ENCODE measurements at places on chromosomes 2 and 18.

GRCh38 chr2:241632478-241633325 is 4.3 kb downstream of the THAP4 start:
- no peak for DNase-seq

GRCh38 chr2:191451116-191451515 is 205.9 kb downstream of the MYO1B start:
- no peak for DNase-seq

GRCh38 chr2:197711578-197711977 is 6.4 kb downstream of the MARS2 start:
- DNase-seq: no peak

- no peak for DNase-seq
Observed at GRCh38 chr18:13280070-13280795, 61.7 kb downstream of the LDLRAD4 start.

- DNase-seq: no peak
Observed at GRCh38 chr2:95356821-95357700, 45.4 kb upstream of the FAHD2A start.

- DNase-seq: no peak
Observed at GRCh38 chr2:38260972-38261371, 116.1 kb downstream of the ATL2 start.

- no peak for DNase-seq
Observed at GRCh38 chr2:55961318-55961911, 37.8 kb upstream of the EFEMP1 start.

DNA sequence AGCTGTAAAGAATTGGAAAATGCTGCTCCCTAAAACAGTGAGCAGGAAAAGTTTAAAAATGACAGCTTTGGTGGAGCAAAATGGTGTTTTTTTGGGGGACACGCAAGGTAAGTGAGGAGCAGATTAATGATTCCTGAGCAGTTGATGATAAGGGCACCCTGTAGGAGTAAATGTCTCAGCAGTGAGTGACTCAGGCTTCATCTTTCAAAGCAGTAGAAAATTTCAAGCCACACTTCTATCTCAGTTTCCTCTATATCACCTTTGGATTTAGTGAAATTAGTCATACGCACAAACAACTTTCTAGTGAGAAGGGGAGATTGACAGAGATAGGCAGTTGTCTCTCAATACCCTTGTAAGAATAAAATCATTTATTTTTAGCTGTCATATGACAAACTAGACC is 709.0 kb upstream of the FAM98A start:
- DNase-seq: no peak

DNA sequence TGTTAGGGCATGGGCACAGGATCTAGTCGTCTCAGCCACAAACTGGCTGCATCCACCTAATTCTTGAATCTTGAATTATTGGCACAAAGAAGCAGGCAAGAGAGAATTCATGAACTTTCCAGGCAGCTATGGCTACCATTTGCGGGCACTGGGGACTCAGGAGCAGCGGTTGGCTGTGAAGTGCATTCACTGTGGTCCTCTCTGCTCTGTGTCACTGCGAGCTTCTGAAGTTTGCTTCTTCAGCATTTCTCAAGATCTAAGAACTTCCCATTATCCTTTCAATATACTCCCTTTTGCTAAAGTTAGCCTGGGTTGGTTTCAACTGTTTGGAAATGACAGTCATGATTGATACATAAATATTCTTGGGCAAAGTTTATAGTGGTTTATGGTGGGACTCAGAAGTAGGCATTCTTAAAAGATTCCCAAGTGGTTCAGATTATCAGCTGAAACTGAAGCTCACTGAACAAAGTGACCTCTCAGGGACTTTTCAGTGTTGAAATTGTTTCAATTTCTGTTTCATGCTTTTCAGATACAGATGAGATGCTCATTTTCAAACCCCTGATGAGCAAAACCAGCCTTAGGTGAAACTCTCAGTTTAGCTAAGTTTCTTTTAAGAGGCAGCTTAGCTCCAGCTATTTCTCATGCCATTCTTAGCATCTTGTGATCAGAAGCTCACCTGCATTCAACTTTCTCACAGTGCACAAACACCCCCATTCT is 1258.3 kb upstream of the GYPC start:
- no peak for DNase-seq

GRCh38 chr2:85655961-85656417 is 12.0 kb downstream of the SFTPB start:
- DNase-seq: no peak

DNA sequence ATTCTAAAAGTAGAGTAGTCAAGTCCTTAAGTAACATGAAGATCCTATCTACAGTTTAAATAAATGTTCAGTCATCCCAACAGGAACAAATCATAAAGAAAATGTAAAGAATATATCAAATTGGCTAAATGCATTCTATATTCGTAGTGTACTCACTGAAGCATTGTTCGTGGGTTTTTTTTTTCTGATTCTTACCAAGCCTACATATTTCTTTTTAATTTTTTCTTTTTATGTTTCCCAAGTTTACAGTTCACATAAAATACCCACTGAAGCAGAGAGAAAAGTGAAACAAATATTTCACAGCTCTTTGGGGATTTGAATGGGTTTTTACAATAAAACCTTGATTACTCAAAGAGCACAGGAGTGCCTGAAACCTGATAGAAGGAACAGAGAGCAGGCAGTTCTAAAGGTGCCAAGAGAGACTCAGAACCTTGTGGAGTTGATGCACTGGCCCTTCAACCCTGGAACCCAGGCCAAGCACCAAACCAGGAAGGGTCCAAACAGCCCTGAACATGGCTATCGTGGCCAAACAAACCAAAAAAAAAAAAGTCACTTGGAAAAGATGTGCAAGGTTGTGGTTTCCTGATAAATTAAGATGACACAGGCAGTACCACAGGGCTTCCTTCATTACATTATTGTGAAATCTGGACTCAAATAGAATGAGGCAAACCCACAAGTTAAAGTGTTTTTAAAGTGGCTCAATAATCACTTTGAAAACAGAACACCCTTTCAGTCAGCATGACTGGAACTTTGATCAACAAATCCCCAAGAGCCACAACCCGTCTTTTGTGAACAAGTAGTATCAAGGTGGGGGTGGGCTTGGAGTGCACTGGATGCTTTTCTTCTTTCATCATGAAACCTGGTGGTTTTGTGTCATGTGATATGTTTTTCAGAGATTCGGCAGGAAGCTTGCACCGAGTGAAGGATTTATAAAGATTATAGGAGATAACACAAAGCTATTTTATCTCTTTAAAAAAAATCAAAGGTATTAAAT is 245.0 kb upstream of the FN1 start:
- DNase-seq: no peak

GRCh38 chr2:230912724-230913123 is 12.3 kb downstream of the GPR55 start:
- DNase-seq: no peak

- DNase-seq: no peak
Observed at GRCh38 chr2:174518395-174518794, 31.6 kb upstream of the GPR155 start.
